ENCODE measurements at places on chromosomes 2 and 18.

- no peak for DNase-seq
Measured at GRCh38 chr2:182245963-182246362, 180.9 kb downstream of the PDE1A start.

- no peak for DNase-seq
Measured at GRCh38 chr2:42105330-42106256, 57.8 kb downstream of the PKDCC start.

DNA sequence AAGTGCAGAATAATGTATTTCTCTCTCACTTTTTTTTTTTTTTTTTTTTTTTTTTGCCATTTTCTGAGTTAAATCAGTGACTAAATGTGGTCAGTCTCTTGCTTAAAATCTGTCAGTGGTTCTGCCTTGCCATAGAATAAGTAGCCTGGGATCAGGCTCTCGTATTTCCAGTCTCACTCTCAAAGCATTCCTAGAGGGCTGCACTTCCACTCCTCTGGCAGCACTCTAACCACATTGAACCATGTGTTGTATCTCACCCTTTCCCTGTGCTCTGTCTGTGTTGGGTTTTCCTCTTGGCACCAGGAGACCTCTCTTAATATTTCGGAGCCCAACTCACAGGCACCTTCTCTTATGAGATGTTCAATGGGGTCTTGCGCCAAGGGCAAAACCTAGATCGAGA, 304.4 kb downstream of the CTNNA2 start:
- DNase-seq = no peak

GRCh38 chr2:233100192-233100998, 40.3 kb downstream of the INPP5D start:
- DNase-seq = no peak

GRCh38 chr2:164839914-164840457, 1.6 kb downstream of the COBLL1 start:
- no peak for DNase-seq

- peak; percentile 20 for DNase-seq
Measured at GRCh38 chr2:194867328-194867727, 789.7 kb upstream of the SLC39A10 start.

DNA sequence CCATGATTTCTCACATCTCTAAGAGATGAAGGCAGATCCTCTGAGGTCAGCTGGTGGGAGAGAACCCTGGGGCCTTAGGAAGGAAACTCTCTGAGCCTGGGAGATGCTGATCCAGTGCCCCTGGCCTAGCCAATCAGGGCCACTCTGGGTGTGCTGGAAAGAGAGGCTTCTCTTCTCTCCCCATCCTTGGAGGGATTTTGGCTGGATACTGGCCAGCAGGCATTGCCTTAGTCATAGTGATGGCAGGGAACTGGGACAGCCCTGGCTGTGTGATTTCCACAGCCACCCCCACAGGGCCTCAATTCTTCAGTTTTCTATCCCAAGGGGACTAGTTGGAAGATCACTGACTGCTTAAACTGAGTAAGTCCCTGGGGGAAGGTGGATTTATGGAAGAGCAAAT, 26.6 kb upstream of the PLB1 start:
- no peak for DNase-seq

GRCh38 chr18:60935041-60935910, 398.0 kb upstream of the CDH20 start:
- no peak for DNase-seq

GRCh38 chr2:171956135-171956825, 34.0 kb downstream of the HAT1 start:
- DNase-seq = no peak

DNA sequence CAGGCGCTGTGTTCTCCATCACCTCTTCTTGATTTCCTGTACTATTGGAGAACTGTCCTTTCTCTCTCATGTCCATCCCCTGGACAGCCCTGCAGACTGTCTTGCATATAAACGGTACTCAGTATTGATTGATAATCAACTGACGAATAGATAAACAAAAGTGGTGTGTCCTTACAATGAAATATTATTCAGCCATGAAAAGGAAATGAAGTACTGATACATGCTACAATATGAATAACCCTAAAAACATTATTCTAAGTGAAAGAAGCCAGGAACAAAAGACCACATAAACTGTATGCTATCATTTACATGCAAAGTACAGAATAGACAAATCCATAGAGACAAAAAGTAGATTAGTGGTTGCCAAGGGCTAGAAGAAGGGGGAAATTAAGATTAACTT, 77.6 kb downstream of the SDC1 start:
- no peak for DNase-seq

DNA sequence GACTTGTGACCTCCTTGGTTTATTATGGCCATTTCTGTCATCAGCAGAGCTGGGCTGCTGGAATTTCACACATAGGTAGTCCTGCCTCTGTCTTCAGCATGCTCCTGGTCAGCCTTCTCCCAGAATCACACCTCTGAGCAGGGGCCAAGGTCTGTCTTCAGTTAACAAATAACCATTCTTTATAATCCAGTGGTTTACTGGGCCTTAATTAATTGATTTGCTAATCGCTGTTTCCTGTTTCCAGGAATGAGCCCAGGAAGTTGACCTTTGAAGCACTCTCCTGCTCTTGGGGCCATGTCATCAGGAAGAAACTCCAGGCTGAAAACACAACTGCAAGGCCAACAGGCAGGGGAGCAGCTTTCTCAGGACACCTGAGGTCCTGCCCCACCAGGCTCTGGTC, 278.5 kb downstream of the SRBD1 start:
- DNase-seq = no peak
